Activated naive CD4-positive, alpha-beta T cell (primary cell): ENCODE measurements at places on chromosomes 2 and 18.

GRCh38 chr2:145650226-145650625, 1130.3 kb upstream of the ZEB2 start:
- no peak for DNase-seq

- DNase-seq, result no peak
These were observed 7.9 kb upstream of the PDCL3 start for GRCh38 chr2:100554798-100555407.

- no peak for DNase-seq
These were observed 181.4 kb downstream of the GRB14 start for GRCh38 chr2:164439885-164440284.

DNA sequence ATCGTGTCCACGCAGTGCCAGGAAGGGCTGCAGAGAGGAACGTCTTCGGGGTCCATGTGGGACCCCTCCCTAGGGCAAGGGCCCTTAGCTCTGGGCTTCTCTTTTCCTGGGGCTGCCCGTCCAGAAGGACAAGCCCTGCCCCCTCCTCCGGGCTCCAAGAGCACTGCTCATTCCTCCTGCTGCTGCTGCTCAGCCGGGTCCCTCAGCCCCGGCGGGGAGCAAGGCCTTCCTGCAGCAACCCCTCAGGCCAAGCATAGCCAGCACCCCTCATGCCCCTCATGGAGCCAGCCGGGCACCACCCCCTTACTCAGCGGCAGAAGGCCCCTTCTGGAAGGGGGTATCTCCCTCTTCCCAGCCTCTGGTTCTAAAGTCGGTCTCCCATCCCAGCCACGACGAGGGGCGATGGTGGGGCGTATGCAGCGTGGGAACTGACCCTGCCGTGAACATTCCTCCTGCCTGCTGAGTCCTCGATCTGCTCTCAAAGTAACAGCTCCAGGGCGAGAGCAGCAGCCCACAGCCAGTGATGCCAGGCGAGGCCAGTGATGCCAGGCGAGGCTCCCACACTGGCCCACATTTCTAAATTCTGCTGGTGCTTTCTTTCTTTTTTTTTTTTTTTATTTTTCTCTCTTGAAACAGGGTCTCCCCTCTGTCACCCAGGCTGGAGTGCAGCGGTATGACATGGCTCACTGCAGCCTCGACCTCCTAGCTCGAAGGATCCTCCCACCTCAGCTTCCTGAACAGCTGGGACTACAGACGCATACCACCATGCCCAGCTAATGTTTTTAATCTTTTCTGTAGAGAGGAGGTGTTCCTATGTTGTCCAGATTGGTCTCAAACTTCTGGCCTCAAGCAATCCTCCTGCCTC, 99.7 kb downstream of the HDAC4 start:
- no peak for DNase-seq

DNA sequence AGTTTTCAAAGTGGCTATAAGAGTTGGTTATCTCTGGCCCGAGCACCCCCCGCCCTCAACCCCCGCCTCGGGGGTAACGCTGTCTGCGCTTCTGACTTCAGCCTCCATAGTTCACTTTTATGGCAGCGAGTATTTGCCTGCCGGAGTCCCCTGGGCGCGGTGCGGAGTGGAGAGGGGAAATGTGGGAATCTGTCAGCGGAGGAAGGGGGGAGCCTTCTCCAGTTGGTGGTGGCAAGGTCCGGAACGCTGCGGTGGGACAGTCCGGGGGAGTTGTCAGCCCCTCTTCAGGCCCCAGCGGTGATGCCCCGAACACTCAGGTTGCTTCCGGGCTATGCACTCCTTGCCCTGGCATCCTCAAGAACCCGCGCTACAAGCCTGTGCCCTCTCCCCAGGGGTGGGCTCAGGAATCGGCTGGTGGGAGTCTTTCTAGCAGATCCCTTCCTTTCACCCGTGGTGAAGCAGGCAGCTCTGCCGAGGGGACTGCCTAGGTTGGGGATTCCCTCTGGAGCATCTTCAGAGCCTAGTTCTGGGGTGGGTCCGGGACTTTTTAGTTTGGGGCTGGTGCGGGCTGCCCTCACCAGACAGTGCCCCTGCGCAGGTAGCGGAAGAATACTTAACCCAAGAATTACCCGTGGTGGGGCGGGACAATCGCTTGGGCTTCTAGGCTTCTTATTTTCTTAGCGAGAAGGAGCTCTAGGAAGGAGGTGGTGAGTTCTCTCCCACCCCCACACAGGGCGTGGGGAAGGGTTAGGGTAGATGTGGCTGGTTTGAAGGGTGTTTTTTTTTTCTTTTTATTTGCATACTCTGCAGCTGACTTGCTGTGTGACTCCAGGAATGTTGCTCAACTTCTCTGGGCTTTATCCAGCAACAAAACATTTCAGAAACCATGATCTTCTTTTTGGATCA, 1.6 kb downstream of the ATOH8 start:
- DNase-seq, result no peak

DNA sequence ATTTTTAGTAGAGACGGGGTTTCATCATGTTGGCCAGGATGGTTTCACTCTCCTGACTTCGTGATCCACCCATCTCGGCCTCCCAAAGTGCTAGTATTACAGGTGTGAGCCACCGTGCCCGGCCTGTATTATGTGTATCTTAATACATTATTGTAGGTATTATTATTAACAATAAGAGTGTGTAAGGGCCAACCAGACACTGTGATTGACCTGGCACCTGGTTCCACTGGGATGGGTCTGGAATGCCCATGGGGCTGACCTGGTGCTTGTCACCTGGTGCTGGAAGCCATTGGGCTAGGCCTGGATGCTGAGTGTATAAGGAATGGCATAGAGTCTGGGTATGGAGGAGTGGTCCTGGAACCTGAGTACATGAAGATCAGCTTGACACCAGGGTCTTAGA, 906.9 kb upstream of the TMEFF2 start:
- no peak for DNase-seq

GRCh38 chr2:8882094-8882493, 44.7 kb upstream of the KIDINS220 start:
- no peak for DNase-seq

GRCh38 chr2:161425728-161426454, 9.8 kb downstream of the TBR1 start:
- DNase-seq, result no peak

- no peak for DNase-seq
These were observed 8.4 kb upstream of the INO80C start for GRCh38 chr18:35506024-35506712.

GRCh38 chr2:32688541-32688940, 60.7 kb downstream of the TTC27 start:
- DNase-seq, result no peak

DNA sequence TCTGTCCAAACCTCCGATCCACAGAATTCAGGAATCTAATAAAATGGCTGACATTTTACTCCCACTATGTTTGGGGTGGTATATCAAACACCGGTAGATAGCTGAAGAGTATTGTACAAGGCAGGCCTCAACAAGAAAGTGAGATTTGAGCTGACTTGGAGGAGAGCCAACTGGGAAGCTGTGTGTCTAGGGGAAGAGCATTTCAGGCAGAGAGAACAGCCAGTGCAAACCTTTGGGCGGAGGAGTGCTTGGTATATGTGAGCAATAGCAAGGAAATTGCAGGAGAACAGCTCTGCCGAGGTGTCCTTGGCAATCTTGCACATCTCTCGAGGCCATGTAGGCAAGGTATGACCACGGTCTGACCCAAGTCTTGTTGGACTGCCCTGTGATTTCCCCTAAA, 1.8 kb upstream of the MERTK start:
- no peak for DNase-seq

GRCh38 chr2:192265751-192266150, 71.0 kb upstream of the TMEFF2 start:
- DNase-seq, result no peak
